ENCODE measurements at places on chromosomes 13 and 19. TPM values are rescaled to one million over a fixed set of nuclear protein-coding genes. Genes with fewer than 3 reads are reported as not detected.

ZNF284 gene
- 1.2 TPM for total RNA-seq

CYP4F8 gene
- not detected for total RNA-seq

- no peaks in the 10 kb centered on the region for H3K4me1 ChIP-seq
- H3K36me3 ChIP-seq: no peaks in the 10 kb centered on the region
- no peak overlapping the region for H3K27ac ChIP-seq
- no peaks in the 10 kb centered on the region for H3K27me3 ChIP-seq
- H3K4me3 ChIP-seq: no peak overlapping the region
Observed at GRCh38 chr13:112450904-112451240, 74.7 kb downstream of the SPACA7 start.

GRCh38 chr19:3359919-3360420 lies 6.4 kb upstream of the NFIC start:
- H3K27me3 ChIP-seq: peaks cover 40% of the 10 kb centered on the region
- H3K36me3 ChIP-seq: no peaks in the 10 kb centered on the region
- peak; percentile 78 for DNase-seq
- peak overlapping the region; percentile 89 for H3K4me3 ChIP-seq

GRCh38 chr19:48250290-48251025 lies 5.3 kb downstream of the CARD8 start:
- peaks cover 63% of the 10 kb centered on the region for H3K4me1 ChIP-seq
- H3K27ac ChIP-seq: peak overlapping the region; percentile 83
- H3K27me3 ChIP-seq: no peaks in the 10 kb centered on the region
- peak overlapping the region; percentile 96 for H3K4me3 ChIP-seq
- peaks cover 52% of the 10 kb centered on the region for H3K36me3 ChIP-seq
- no peak for DNase-seq

Measured in activated CD4-positive, alpha-beta T cell treated with anti-CD3 and anti-CD28 coated beads, Interleukin-2, amount 10 ng/mL, durations not matched to agents 24 days and 14 days (primary cell).